ENCODE measurements at places on chromosomes 5 and 9.

DNA sequence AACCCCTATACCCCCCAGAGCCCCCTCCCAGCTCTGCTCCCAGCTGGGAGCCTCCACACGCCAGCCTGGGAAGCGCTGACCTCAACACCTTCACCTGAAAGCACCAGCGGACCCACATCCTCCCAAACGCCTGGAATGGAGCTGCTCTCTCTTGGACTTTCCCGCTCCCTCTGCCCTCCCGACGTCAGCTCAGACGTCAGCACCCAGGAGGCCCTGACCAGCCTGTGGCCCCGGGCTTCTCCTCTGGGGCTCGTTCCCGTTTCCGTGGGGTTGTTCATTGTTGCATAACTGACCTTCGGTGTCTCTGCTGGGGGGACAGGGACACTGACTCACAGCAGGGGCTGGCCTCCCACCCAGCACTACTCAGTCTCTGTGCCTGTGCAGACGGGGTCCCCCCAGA lies 35.0 kb upstream of the SLC6A3 start:
- DNase-seq = no peak

DNA sequence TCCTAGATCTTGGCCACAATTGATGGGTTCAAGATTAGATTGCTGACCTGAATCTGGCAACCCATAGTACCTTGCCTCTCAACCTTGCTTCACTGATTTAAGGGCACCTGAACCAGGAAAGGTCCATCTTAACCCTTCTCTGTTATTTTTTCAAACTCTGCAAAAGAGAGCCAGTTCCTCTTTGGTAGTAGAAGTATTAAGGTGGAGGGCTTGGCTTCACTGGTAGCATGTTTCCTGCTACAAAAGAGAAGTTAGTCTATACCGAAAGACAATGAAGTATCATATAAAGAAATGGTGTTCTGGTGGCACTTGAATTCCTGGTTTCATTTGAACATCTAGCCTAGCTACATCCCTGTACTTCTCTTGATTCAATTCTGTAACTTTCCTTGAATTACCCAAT lies 8.5 kb downstream of the ALG2 start:
- no peak for DNase-seq

- DNase-seq = no peak
Observed at GRCh38 chr5:124480022-124480421, 266.4 kb downstream of the ZNF608 start.

GRCh38 chr9:121122246-121123032 lies 47.7 kb downstream of the CNTRL start:
- no peak for DNase-seq

GRCh38 chr5:177510567-177511053 lies 984 bp upstream of the DOK3 start:
- no peak for DNase-seq

All from stimulated activated CD8-positive, alpha-beta memory T cell treated with anti-CD3 and anti-CD28 coated beads, Interleukin-15, amount 100 ng/mL, for 24 hours (primary cell).